CD8-positive, alpha-beta memory T cell (primary cell): ENCODE measurements at places on chromosomes 2 and 18.

- no peak for DNase-seq
These were observed 47.8 kb upstream of the REG3G start for GRCh38 chr2:78977661-78978145.

GRCh38 chr2:122704109-122704563, 948.7 kb downstream of the TSN start:
- no peak for DNase-seq

DNA sequence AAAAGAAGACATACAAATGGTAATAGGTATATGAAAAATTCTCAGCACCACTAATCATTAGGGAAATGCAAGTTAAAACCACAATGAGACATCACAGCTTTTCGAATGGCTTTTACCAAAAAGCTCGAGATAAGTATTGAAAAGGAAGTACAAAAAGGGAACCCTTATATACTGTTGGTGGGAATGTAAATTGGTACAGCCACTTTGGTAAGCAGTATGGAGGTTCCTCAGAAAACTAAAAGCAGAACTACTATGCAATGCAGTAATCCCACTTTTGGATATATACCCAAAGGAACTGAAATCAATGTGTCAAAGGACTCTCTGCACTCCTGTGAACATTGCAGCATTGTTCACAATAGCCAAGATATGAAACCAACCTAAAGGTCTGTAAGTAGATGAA, 107.5 kb upstream of the SPATS2L start:
- no peak for DNase-seq

- DNase-seq = no peak
These were observed 29.9 kb upstream of the STK39 start for GRCh38 chr2:168277276-168277675.

- no peak for DNase-seq
These were observed 31.3 kb upstream of the SNED1 start for GRCh38 chr2:240966906-240967680.

DNA sequence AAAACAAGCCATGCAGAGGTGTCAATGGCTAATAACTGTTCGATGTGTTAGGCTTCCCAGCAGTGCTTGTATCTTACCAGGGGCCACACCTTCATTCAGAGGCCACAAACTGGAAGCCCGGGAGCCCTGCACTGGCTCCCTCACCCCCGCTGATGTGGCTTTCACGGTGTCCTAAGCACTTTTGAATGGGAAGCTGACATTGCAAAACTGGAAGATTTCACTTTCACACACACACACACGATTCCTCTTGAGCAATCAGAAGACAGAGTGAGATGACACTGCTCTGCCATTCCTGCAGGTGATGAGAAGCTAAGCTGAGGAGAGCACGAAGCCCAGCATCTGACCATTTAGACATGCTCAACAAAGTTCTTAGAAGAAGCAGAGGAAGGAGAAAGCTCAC, 8.6 kb upstream of the ZNF407 start:
- no peak for DNase-seq

DNA sequence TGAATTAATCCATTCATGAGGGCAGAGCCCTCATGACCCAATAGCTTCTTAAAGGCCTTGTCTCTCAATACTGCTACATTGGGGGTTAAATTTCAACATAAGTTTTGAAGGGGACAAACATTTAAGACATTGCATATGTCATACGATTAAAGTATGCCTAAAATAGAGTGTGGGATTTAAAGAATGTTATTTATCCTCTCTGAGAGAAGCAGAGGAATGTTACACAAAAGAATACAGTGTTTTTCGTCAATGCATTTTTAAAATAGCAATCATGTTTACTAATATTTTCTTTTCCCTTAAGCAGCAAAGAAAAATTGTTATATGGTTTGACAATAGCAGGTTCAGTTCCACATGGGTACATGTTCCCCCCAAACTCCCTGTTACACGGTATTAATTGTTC, 363.1 kb downstream of the NUP35 start:
- DNase-seq = no peak

- DNase-seq = no peak
These were observed 13.7 kb downstream of the SOS1 start for GRCh38 chr2:39107156-39107555.

- DNase-seq = peak; percentile 67
These were observed at the start of gene TTL for GRCh38 chr2:112481528-112482233. TSS of gene TTL (plus strand) at chr2:112482156. CDS start at chr2:112482345, 189 bp downstream.

DNA sequence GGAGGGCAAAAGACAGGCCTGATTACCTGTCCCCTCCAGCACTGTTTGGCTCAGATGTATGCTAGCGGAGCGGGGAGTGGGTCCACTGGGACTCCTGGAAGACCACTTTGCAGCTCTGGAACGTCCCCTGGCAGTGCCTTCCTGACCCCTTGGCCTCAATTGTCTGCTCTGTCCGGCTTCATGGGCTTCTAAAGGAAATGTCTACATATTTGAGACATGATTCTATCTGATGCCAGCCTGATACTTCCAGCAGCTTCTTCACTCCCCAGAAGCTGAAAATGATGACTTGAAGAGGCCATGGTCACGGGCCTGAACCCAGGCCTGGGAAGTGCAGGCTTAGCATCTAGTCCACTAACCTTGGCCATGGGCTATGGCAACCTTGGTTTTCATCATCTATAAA, 112.1 kb downstream of the ACAA2 start:
- no peak for DNase-seq

DNA sequence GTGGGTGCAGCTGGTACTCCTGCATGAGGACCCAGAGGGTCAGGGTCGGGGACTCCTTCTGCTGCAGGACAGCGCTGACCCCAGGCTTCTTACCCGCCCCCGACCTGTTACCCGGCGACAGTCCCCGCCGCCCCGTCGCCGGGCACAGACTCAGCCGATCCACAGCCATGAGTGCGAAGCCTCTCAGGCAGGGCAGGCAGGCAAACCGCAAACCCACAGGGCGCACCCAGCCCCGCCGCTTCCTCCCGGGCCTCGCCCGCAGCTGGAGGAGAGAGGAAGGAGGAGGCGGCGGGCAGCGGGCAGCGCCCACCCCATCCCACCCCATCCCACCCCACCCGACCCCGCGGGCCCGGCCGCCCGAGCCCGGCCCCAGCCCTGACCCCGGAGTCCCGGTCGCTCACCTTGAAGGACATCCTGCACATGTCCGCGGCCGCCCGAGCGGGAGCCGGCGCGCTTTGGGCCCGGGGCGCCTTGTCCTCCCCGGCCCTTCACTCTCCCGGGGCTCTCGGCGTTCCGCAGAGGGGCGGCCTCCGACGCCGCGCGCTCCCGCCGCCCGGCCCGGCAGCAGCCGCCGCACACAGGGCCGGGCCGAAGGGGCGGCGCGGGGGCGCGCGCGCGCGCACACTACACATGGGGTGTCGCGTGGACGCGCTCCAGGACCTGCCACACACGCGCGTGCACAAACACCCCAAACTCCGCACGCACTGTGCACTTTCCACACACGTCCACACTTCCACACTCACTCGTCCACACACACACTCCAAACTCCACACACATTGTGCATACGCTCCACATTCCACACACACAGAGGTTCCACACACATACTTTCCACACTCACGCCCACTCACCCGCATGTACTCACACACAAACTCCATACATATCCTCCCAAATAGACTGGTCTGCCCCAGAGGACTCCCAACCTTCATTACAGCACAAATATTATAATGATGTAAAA, at the start of gene ANKRD29:
Gene ANKRD29 (minus strand): TSS at position 603 of the 955 bp plus-strand sequence. CDS start 181 bp downstream, at position 422.
- DNase-seq = peak; percentile 66

- DNase-seq = no peak
These were observed 40.5 kb downstream of the MTHFD2 start for GRCh38 chr2:74238879-74239278.

GRCh38 chr2:15919716-15920434, 20.5 kb upstream of the MYCN start:
- no peak for DNase-seq

DNA sequence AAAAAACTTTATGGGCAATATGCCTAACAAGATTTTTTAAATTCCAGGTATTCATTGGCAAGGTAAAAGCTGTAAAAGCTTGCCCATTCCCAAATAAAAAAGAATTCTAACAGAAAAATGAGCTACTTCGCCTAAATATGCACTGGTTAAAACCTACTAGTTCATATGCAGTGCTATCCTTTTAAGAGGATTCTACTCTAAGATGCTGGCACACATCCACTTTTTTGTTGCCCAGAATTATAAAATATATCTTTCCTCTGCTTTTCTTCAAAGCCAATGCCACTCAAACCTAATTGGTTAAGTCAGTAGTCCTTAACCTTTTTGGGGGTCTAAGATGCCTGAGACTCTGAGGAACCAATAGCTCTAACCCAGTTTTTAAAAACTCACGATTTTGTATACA, 3.2 kb downstream of the XPO1 start:
- no peak for DNase-seq

DNA sequence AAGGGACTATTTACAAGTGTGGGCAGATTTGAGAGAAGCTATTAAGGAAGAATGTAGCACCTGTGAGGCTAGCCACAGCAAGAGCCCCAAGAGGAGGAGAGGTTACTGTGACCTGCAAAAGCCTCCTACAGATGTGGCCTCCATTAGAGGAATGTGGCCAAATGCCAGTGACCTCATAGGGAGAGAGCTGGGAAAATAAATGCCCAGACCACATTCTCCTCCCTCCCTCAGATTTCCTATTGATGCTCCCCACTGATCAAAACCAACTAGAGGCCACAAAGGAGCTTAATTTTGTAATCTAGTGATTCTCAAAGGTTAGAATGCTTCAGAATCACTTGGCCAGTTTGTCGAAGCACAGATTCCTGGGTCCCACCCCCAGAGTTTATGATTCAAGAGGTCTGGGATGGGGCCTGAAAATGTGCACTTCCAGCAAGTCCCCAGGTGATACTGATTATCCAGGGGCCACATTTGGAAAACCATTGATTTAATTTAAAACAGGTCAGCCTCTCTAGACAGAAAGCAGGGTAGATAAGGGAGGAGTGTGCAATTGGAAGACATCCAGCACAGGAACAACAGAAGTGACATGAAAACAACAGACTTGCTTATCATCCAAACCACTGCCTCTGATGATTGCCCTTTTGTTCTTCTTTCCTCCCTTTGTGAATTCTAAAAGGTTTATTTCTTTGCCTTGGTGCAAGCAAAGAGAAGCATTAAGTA, 61.2 kb upstream of the RBBP8 start:
- no peak for DNase-seq

DNA sequence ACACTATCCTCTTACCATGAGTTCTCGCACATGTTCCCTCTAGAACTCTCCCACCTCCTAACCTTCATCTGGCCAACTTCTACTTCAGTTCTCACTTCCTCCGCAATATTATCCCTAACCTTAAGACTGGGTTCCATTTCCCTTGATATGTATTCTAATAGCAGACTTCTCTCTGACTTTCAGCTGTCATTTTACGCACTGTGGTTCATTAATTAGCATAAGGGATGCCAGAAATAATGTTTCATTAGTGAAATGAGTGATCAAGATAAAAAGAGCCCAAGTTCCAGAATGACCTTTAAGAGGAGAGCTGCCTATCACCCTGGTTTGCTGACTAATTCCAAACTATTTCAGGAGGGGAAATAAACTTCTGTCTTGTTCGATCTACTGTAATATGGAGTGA, 108.6 kb upstream of the CCDC150 start:
- no peak for DNase-seq

DNA sequence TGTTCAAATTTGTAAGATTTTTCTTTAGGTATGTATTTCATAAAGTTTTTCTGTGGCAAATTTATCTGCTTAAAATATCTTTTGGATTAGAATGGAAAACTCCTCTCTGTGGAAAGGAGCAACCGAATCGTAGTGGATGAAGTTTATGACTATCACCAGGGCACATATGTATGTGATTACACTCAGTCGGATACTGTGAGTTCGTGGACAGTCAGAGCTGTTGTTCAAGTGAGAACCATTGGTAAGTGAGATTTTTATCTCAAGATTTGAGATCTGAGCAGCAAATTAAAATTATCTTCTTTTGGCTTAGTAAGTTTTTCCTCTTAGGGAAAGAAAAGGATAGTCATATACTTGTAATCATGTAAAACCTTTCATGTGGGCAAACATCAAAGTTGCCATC, 14.2 kb downstream of the IL18RAP start:
- DNase-seq = no peak

DNA sequence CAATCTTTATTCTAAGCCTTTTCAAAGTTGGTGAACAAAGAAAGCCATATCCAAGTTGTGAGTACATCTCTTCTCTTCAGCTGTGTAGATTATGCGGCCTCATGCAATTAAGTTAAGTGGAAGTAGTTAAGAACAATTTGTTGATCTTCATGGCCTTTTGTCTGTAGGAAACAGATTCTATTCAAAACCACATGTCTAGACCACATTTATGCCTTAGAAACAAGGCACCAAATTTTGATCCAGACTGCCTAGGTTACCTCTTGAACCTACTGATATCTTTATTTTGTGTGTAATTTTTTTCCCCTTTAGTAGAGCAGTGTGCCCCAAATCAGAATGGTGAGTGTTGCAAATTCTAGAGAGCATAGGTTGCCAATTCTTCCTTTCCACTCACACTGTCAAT, 101.6 kb upstream of the CERS6 start:
- DNase-seq = no peak

DNA sequence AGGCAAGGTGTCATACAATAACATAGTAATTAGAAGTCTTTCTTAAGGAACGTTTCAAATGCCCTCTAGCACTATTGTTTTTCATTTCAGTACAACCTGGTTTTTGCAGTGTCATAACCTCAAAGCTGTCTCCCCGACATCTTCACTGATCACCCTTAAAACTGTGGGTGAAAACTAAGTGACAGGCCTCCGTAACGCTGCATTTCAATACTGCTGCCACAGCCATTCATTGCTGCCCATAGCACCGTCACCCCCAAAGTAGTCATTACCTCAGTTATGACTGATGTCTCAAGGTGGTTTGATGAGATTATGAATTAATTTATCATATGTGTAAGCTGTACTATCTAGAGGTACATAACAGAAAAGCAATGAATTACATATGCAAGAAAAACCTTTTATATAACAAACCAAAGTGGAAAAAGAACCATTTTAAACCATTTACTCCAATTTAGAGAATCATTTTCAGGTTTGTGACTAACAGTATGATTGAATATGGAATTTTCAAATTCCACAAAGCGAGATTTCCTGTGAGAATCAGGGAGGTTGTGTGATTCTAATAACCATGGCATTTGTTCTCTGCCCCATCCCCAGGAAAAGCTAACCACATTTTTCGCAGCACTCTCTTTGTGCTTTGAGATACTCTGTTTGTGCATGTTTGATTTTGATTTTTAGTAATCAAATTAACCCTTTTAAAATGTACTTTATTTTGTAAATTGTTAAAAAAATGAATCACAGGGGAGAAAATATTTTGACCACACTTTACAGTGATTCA, 263.0 kb downstream of the PTGR3 start:
- DNase-seq = no peak

- no peak for DNase-seq
These were observed 62.3 kb upstream of the ACYP2 start for GRCh38 chr2:54052825-54053718.
